ENCODE measurements at places on chromosomes 4 and X.

DNA sequence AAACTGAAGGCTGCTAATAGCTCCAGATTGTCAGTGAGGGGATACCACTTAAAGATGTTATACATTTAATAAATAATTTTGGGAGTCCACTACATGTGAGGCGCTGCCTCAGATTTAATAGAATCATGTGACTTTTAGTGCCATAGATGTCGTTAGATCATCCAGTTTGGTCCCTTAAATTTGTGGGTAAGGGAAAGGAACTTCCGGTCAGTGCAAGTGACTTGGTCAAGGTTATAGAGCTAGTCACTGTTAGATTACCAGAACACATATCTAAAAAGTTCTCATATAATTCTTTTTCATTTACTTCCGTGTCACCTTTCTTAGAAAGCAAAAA is 529 bp upstream of the UBA6 start:
- DNase-seq = peak; percentile 39

DNA sequence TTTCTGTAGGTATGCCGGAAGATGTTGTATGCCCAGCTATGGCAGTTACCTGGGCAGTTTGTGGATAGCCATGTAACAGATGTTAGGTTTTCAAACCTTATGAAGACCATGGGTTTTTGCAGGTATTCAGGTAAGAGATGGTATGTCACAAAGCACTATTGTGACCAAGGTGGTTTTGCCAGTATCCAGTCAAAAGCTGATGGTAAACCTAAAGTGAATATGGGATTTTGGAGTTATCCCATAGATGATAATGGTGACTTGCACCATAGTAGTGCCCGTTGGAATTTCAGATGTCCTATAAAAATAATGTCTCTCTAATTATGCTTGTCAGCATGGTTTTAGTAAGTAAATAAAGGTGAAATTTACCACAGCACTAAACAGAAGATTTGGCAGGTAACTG is at the start of gene ATXN3L:
TSS of gene ATXN3L (minus strand) at position 101 of the 400 bp plus-strand sequence. CDS start 119 bp downstream, outside the sequence.
- no peak for DNase-seq

GRCh38 chrX:74422576-74423288 is 1.4 kb downstream of the SLC16A2 start:
- DNase-seq = no peak

DNA sequence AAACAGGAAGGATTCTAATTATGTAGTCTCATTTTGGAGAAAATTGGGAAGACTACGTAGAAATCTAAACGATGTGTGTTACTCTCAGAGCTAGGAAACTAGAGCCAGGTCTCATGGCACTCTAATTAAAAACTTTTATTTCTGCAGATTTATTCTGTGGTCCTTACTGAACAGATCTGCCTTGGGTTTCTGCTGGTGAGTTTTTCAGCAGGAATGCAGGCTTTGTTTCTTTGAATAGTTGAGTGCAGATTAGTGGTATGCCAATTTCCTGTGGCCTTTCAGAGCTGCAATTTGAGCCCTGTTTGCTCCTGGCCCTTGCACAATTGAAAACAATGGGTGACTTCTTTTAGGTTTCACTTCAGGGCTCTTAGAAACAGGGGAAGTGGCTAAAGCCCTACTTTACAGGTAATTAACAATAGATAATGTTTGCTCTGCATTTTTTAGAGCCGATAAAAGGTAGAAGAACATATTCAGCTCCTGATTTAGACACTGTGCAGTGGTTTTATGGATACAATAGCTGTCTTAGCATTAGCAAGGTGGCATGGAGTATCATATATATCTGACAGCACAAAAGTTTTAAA is 21.8 kb downstream of the SPRY1 start:
- DNase-seq = peak; percentile 86

DNA sequence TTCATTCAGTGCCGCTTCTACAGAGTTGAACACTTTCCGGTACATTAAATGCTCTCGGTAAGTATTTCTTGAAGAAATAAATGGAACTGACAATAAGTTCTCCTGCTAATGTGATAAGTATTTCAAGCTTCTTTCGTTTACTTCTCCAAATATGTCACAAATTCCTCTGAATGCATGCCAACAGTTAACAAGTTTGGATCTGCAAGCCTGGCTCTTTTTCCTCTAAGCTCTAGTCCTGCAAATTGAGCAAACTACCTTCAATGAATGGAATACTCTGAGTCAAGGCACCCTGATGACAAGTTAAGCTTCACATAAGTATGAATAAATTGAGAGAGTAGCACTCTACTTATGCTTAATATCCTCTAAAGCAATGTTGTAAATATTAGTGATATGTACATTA is 403.6 kb downstream of the PDGFC start:
- DNase-seq = no peak

- DNase-seq = no peak
Observed at GRCh38 chr4:15416357-15417232, 11.2 kb upstream of the C1QTNF7 start.

DNA sequence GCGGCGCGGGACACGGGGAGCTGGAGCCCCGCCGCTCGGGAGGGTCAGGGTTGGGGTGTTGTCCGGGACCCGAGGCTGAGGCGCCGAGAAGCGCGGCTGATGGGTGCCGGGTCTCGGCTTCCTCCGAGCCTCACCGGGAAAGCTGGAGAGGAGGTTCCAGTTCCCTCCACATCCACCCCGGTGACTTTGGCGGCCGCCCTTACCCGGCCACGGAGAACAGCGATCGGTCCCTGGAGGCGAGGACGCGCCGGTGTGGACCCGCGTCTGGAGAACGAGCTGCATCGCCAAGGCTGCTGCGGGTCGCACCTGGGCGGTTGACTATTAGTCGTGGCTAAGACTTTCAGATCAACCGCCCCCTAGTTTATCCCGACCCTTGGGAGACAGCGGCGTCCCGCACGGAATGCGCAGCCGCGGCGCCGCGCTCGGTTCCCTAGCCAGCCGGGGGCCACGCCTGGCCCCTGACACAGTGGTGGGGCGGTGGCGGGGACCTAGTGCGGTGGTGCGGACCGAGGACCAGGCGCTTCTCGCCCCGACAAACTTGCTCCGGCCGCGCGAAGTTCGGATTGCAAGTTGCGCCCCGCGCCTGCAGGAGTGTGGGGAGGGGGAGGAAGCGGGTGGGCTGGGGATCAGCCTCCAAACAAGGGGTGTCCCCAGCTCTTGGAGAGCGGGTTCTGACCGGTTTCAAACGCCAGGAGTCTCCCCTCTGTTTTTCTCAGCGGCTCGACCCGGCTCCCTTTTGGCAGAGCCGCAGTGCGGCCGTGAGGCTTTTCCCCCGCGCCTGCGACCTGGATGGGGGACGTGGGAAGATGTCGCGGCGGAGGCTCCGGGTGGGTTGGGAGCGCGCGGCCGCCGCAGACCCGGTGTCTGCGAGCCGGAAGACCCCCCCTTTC is 568 bp downstream of the FHDC1 start:
- DNase-seq = peak; percentile 52

GRCh38 chrX:41033299-41033698 is 51.9 kb upstream of the USP9X start:
- no peak for DNase-seq

DNA sequence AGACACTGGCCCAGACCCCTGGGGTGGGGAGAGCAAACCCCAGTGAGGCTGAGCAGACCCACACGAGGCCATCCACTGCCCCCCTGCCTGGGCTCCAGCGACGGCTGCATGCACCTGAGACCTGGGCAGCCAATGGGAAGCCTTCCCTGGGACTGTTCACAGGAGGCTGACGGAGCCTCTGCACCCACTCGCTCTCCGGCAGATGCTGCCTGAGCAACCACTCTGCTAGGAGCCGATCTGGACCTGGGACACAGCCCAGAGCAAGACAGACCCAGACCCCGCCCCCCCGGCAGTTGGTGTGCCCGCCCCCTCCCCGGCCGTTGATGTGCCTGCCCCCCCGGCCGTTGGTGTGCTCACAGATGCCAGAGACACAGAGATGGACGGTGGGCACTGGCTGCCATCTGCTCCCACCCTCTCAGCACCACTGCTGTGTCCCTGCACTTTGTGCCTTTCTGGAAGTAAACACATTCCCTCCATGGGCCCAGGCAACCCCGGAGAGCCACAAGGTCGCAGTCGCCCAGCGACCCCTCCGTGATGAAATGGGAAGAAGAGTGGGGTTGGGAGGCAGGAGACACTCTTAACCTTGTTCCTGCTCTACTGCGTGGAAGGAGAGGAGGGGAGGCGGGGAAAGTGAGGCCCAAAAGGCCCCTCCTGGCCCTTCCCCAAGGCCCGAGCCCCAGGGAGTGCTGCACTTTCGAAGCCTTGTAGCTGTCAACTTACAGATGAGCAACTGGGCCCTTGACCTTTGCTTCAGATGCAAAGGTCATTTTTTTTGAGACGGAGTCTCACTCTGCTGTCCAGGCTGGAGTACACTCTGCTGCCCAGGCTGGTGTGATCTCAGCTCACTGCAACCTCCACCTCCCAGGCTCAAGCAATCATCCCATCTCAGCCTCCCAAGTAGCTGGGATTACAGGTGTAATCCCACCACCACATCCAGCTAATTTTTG is 62.0 kb downstream of the ZFYVE28 start:
- no peak for DNase-seq

- DNase-seq = no peak
Observed at GRCh38 chr4:182764137-182764536, 153.0 kb downstream of the DCTD start.

DNA sequence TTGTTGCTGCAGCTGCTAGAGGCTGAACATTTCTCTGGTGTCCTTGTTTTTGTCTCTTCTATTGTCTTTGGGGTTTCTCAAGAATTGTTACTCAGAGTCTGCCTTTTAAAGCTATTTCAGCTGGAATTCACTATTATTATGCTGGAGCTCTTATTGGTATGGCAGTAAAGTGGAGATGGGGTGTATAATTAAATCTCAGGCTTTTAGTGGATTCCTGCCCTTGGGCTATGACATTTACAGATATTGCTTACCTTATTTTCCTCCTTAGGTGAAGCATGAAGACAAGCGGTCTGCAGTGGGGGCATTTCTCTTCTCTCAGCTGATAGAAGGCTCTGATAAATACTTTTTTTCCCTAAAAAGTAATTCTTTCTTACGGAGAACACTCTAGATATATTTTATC is 1656.6 kb upstream of the IGFBP7 start:
- no peak for DNase-seq

DNA sequence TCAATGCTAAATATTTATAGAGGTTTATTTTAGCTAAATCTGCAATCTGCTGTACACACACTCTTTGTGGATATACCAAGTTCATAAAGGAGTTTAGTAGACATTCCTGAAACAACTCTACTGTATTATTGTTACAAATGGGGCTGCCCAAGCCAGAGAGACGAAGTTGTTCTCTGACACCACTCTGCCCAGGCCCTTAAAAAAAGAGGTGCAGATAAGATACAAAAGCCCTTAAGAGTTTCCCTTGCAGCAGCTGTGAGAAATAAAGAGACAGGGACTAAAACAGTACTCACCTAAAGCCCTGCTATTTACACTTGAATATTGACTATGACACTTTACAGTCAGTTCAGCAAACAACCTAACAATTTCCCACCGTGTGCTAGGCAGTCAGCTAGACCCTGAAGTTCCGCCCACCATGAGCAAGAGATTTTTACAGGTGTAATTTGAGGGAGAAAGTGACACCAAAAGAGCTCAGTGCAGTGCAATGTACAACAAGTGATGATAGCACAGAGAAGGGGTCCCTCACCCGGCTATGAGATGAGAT is 191.7 kb downstream of the PRDM5 start:
- no peak for DNase-seq

- DNase-seq = no peak
Observed at GRCh38 chr4:138892483-138893407, 122.8 kb upstream of the NOCT start.

- no peak for DNase-seq
Observed at GRCh38 chr4:111475001-111475400, 670.3 kb upstream of the FAM241A start.

- no peak for DNase-seq
Observed at GRCh38 chrX:41025926-41026701, 59.1 kb upstream of the USP9X start.

DNA sequence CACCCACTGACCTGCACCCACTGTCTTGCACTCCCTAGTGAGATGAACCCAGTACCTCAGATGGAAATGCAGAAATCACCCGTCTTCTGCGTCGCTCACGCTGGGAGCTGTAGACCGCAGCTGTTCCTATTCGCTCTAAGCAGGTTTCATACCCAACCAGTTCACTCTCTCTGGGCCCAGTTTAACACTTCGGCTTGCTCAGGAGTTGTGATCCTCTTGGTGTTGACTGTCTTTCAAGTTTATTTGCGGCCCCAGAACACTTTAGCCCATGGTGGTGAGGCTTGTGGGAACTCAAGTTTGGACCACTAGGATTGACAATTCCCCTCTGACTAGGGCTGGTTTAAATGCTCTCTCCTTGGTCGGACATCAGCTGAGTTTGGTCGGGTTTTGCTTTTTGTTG is 147.0 kb downstream of the DACH2 start:
- DNase-seq = no peak

DNA sequence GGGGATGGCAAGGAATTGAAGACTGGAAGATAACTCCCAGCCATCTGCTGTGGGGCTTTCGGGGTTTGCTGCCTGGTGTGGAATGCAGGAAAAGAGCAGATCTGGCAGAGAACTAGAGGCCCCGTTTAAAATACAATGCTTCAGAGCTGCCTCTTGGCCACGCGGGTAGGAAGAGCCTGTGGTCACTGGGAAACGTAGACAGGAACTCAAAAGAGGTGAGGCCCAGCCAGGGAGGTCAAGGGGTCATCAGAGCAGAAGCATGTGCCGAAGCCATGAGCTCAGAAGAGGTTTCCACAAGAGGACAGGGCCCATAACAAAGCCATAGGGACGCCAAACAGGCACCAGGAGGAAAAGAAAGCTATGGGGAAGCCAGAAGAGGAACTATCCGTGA is 14.5 kb upstream of the STS start:
- no peak for DNase-seq

- DNase-seq = no peak
Observed at GRCh38 chrX:151919610-151920009, 6.9 kb downstream of the MAGEA4 start.

GRCh38 chr4:173370130-173370476 is 651 bp upstream of the SAP30 start:
- no peak for DNase-seq

- no peak for DNase-seq
Observed at GRCh38 chr4:7435471-7436061, 836 bp upstream of the PSAPL1 start.

DNA sequence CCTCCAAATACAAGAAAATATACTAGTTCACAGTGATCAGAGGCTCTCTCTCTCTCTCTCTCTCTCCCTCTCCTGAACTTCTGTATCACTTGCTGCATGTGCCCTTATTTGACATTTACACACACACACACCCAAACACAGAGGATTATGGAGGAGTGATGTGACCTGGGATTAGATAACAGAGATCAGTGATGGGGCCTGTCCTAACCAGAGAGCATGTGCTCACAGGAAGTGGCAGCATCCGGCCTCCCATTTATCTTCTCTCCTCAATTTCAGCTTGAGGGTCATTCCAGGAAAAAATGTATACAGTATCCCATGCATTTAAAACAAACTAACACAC is 143.0 kb downstream of the TSPAN5 start:
- no peak for DNase-seq

GRCh38 chr4:184096561-184097240 is 121.0 kb downstream of the ENPP6 start:
- DNase-seq = no peak
